Bronchial epithelial cell (primary cell): ENCODE measurements at places on chromosomes 2 and 18.

DNA sequence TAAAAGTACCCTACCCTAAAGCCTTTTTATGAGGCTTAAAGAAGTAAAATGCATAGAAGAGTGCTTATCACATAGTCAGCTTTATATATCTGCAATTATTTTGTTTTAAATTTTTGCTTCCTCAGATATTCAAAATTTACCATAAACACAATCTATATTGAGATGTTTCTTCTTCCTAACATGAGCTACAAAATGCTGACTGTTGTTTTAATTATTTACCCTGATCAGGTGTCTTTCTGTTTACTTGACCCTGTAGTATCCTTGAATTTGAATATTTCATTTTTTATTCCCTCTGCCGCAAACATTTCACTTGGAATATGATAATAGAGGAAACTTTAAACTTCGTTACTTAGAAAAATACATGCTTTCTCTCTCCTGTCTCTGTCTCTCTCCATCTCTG is 147.9 kb downstream of the TMX3 start:
- no peak for DNase-seq

GRCh38 chr2:112661656-112662305 is 16.0 kb downstream of the SLC20A1 start:
- DNase-seq: peak; percentile 46

DNA sequence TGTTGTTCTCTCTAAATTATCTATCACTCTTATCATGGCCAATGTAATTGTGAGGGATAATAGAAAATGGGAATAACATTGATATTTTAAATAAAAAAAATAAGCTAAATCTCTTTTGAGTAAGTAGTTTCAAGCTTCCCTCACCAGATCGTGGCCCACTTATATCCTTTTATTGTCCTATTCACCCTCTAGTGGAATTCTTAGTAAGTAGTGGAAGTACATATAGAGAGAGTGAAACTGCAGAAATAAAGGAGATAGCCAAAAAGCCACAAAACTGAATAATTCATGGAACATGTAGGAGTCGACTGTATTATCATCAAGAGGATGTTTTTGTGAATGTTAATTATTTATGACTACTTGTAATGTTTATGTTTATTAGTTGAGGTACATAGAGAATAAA is 66.1 kb upstream of the DTNA start:
- DNase-seq: no peak

DNA sequence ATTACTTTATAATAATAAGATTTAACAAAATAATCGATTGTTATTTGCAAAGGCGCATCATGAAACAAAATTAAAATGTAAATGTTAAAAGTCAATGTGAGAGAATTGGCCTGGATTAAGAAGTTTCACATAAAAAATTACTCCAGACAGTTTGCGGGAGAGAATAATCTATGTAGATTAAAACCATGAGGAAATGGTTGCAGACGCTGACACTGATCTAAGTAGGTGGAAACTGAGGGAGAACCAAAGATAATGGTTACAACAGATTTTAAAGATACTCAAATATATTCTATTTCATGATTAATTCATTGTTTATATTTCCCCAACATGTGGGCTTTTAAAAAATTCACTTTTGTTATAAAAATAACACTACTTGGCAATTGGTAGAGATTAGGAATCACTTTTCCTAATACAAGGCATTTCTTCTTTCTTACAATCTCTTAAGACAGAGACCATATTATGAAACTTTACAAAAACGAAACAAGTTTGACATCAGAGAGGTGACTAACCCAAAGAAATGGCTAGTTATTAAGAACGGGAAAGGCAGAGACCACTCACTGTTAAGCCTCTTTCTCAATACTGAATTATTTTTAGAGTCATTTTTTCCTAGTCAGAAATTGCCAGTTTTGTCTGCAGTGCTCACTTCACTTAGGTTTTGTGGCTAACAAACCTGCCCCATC is 1.6 kb downstream of the KANSL1L start:
- DNase-seq: peak; percentile 86

GRCh38 chr18:55141318-55141717 is 182.1 kb upstream of the CCDC68 start:
- DNase-seq: no peak

DNA sequence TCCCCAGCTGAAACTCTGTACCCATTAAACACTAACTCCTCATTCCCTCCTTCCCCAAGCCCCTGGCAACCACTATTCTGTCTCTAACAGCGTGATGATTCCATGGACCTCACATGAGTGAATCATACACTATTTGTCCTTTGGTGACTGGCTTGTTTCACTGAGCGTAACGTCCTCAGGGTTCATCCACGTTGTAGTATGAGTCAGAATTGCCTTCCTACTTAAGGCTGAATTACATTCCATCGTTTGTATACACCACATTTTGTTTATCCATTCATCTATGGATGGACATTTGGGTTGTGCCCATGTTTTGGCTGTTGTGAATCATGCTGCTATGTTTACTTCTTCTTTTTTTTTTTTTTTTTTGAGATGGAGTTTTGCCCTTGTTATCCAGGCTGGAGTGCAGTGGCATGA is 19.6 kb upstream of the CABLES1 start:
- peak; percentile 97 for DNase-seq

- DNase-seq: no peak
Observed at GRCh38 chr2:240664622-240665021, 18.1 kb downstream of the AQP12B start.

- peak; percentile 67 for DNase-seq
Observed at GRCh38 chr2:68367953-68368653, 3.0 kb downstream of the PLEK start.

GRCh38 chr2:31526946-31527732 is 53.6 kb downstream of the SRD5A2 start:
- DNase-seq: no peak

DNA sequence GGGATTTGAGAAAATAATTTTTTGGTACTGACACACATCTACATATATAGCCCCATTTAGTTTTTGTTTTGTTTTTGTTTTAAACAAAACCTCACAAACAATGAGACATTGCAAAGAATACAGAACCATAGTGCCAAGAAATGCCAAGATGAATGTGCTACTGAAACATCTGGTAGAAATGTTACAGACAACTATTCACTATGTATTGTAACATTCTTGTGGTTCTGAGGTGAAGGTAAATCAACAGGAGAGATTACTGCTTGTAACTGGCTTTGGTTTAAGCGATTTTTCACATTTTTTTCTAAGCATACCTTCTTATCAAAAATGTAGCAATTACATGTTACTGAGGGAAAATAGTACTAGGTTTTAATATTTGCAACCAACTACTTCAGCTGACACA is 281.3 kb downstream of the ZNF804A start:
- DNase-seq: no peak

DNA sequence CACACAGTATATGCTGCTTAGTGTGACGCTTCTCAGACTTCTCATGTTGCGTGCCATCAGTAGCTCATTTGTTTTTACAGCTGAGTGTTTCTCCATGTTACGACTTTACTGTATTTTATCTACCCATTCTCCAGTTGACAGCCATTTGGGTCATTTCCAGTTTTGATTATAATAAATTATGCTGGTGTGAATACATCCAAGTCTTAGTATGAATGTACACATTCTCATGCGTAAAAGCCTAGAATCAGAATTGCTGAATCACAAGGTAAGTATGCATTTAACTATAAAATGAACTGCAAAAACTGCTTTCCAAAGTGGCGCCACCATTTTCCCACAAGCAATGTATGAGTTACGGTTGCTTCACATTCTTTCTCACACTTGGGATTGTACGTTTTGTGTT is 184.2 kb upstream of the SLC35G4 start:
- DNase-seq: no peak

- peak; percentile 37 for DNase-seq
Observed at GRCh38 chr2:233912691-233913423, 4.3 kb upstream of the TRPM8 start.

DNA sequence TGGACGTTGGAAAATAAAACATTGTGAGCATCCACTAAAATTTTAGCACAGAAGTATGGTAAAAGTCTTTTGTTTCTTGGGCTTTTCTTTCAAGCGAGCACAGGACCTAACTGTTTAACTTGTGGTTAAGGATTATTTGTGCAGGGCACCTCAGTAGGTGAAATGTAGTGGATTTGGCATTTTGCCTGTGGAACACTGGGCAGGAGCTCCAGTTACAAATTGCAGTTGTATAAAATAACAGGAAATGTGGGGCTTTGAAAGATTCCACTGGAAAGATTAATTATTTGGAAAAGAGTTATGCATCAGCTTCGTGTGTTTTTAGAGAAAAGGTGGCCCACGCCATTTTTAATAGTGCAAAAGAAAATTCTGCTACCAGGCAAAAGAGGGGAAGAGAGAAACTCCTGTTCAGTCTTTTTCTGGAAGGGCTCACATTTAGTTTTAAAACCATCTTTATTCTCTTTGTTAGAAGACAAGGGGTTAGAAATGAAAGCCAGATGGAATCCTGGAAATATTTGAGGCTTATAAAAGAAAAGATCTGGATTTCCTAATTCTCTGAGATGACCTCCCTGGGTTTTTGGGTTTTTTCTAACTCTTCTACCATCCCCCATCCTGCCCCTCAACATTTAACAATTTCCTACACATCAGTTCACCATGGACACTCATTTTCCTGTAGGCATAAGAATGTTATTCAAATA is 144.3 kb upstream of the SERTAD2 start:
- DNase-seq: peak; percentile 60

DNA sequence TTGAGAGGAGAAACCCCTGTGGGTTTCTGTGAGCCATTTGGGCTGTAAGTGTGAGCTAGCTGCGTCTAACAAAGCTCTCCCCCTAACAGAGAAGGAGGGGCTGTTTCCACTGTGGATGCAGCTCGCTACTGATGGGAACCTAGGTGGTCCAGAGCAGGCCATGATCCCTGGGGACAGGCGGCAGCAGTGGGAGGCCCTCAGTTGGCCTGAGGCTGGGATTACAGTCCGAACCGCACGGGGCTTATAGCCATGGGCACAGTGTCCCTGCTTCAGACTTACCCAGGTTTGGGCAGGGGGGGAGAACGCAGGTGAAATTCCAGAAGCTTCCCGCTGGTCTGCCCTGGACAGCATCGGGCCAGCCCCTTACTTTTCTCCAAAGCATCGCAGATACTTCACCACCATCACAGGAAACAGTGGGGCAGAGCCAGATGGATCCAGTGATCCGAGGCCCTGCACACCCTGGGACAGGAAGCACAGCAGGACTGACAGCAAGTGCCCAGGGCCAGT is 139.4 kb downstream of the SEPTIN10 start:
- no peak for DNase-seq

- DNase-seq: no peak
Observed at GRCh38 chr18:50338715-50339114, 36.1 kb upstream of the SKA1 start.

- DNase-seq: peak; percentile 82
Observed at GRCh38 chr18:2589345-2590068, 18.1 kb downstream of the NDC80 start.

DNA sequence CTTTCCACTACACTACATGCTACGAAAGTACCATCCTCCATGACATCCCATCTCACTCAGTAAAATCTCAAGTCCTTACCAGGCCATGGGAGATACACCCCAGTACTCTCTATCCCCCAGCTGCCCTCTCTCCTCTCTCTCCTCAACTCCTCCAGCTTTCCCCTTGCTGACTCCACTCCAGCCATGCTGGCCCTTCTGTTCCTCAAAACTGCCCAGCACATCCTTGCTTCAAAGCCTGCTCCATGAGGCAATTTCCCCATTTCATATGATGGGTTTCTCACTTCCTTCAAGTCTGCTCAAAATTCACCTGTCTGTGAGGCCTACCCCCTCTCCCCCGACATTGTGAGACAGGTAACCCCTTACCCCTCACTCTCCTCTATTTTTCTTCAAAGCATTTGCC is 8.6 kb downstream of the CHN1 start:
- no peak for DNase-seq

GRCh38 chr2:56684327-56684726 is 500.5 kb downstream of the CCDC85A start:
- DNase-seq: no peak

DNA sequence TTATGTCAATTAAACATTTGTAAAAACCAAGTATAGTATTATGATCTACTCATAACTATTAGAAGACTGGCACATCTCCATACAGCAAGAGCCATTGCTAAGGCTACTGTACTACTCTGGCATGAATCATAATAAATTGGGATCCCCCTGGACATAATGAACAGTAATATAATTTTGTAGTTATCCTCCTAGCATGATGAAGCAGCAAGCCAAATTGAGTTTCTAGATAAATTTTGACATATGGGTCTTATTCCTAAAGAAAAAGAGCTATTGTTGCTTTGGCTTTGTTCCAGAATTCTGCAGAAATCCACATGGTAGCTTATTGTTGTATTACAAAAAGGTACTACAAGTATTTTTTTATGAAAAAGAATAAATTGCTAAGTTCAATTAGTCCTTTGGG is 204.3 kb downstream of the CAMKMT start:
- no peak for DNase-seq
